Endothelial cell of umbilical vein (primary cell): ENCODE measurements at places on chromosomes 7 and 10. TPM values are rescaled to one million over a fixed set of nuclear protein-coding genes. Genes with fewer than 3 reads are reported as not detected.

DNA sequence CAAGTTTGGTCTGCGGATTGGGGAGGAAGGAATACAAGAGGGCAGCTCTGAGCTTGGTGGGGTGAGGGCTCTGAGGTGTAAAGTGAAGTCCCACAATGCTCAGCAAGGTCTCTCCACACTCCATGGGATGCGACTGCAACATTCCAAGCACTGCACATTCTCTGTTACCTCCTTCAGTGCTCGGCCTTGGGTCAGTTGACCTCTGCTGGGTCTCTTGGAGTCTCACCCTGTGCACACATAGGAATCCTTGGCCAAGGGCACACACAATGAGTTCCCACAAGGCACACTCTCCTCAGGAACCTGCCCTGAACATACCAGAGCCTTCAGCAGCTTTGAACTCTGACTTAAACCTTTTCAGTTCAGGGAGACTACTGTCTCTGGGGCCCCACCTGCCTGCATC, 2.4 kb upstream of the WDFY4 start:
- DNase-seq, result no peak

- no peak for DNase-seq
These were observed 35.0 kb upstream of the DGKI start for GRCh38 chr7:137881607-137882260.

- DNase-seq, result no peak
These were observed 298.2 kb upstream of the LRGUK start for GRCh38 chr7:133828906-133829305.

DNA sequence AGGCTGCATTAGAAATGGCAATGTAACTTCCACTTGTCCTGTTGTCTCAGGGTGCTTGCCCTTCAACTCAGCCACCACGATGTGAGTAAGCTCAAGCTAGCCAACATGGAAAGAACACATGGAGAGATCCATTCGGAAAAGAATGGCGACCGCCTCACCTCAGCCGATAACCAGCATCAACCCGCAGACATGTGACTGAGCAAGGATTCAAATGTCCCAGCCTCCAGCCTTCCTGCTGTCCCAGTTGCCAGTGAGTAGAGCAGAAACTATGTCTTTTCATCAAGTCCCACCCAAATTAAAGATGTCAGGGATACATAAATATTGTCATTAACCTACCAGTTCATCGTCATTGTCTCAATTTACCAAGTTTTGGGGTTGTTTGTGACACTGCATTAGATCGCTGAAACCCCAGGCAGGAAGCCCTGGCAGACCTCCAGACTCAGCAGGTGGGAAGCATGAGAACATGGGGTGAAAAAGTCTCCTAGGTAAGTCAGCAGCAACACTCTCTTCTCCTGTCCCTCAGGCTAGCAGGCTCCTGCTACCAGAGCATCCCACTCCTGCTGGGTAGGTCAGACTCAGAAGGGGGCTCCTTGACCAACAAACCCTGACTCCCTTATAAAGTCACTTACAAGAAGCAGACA, 67.0 kb downstream of the OSBPL3 start:
- DNase-seq, result no peak

DNA sequence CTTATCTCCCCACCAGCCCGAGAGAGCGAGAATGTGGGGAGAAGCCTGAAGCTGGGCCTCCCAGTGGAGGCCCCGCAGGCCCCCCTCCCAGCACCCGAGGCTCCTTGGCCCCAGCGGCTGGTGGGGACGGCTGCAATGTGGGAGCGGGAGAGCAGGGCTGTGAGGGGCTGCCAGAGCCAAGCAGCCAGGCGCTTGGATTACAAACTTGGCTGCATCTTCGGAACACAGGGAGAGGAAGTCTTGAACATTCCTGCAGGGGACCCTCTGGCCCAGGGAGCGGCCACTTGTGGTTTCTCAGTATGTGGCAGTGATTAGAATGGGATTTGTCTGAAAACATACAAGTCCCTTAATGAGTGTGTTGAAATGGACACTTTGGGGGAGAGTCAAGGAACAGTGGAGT, 23.2 kb downstream of the ELN start:
- no peak for DNase-seq

DNA sequence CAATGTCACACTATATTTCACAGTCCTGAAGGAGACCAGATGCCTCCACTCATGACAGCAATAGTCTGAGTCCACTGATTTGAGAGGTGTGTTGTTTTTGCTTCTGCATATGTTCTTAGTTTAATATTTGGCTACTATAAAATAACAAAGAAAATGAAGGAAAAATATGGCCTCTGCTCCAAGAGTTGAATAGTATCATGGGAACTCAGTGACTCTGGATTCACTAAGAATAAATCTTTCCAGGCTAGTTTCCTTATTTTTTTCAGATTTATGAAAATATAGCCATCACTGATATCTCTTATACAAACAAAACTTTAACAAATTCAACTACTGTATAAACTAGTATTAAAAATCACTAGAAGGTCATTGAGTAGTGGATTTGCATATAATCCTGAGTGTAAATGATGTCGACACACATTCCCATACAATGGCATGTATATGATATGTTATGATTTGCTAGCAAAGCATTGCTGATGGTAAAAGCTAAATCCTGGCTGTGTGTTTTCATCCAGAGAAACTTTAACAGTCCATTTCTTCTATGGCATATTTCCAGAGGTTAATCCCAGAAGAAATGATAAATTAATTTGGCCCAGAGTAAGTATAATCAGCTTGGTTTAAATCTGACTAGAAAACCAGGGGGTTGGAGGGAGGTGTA, 66.0 kb upstream of the VIPR2 start:
- no peak for DNase-seq

DNA sequence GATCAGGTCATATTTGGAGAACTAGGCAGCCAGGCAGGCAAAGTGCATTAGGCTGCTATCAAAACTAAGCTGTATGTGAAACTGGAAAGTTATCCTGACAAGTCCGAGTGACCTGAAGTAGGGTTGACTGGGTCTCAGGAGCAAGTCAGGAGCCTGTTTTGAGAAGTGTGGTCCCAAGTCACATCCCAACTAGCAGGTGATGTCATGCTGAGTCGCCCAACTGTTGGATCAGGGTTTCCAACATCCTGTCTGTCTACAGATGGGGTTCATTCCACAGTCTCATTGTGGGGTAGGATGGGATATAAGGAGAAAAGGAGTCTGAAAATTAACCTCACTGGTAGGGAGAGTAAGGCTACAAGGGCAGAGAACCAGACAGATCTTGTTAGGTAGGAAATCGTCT, 27.0 kb downstream of the SLC26A4 start:
- DNase-seq, result peak; percentile 12

GRCh38 chr10:36634916-36635315, 490.5 kb upstream of the ANKRD30A start:
- DNase-seq, result peak; percentile 64

DNA sequence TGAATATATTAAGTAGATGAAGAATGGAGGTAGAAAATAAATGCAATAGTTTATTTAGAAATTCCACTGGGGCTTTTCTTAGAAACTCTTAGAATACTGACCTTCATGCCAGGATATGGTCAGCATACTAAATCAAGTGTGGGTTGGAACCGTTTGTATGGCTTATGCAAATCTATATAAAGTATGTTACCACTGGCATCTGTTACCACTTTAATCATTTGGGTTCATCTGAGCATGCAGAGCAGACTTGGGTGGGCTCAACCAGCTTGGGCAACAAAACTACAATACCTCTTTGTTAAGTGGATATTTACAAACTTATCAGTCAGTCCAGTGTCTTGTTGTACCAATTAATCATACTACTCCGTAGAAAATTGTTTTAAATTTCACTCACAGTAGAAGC, 125.8 kb downstream of the CRPPA start:
- DNase-seq, result no peak

- DNase-seq, result peak; percentile 49
These were observed 988 bp upstream of the EN2 start for GRCh38 chr7:155456738-155457543.

GRCh38 chr7:144414815-144415214, 11.3 kb upstream of the NOBOX start:
- DNase-seq, result no peak

GRCh38 chr10:43308986-43309385, 42.1 kb upstream of the RASGEF1A start:
- DNase-seq, result no peak

DNA sequence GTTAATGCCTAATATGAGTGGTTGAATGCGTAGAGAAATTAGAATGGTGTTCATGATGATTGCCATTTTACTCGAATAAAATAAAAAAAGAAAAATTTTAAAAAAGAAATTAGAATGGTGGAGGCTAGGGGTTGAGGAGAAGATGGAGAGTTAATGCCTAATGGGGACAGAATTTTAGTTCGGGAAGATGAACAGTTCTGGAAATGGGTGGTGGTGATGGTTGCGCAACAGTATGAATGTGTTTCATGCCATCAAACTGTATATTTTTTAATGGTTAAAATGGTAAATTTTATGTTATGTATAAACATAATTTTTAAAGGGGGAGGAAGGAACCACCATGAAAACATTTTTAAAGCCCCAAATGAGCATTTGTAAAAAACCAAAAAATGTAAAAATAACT, 140.1 kb upstream of the AGK start:
- no peak for DNase-seq

- no peak for DNase-seq
These were observed 3.4 kb upstream of the IL6 start for GRCh38 chr7:22723637-22724036.

- DNase-seq, result no peak
These were observed 1.9 kb downstream of the VWC2 start for GRCh38 chr7:49775065-49775948.

DNA sequence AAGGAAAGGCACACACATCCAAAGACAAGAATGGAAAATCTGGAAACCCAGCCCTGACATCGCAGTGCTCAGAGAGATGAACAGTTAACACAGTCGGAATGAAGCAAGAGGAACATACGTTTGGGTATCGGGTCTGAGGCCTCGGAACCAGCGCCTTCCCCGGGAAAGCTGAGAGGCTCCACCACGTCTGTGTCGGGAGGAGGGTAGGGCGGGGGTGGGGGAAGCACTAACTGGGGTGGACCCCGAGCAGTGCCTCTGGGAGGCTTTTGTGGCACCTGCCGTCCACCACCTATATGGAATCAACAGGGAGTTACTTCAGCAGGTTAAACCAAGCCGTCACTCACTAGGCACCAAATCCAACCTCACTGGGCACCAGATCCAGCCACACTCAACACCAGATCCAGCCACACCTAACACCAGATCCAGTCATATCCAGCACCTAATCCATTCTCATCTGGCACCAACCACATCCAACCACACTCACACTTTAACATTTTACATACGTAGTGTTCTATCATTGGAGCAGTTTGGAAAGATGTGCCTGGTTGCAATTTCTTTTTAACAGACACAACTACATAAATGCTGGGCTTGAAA, 233.6 kb downstream of the COBL start:
- no peak for DNase-seq

DNA sequence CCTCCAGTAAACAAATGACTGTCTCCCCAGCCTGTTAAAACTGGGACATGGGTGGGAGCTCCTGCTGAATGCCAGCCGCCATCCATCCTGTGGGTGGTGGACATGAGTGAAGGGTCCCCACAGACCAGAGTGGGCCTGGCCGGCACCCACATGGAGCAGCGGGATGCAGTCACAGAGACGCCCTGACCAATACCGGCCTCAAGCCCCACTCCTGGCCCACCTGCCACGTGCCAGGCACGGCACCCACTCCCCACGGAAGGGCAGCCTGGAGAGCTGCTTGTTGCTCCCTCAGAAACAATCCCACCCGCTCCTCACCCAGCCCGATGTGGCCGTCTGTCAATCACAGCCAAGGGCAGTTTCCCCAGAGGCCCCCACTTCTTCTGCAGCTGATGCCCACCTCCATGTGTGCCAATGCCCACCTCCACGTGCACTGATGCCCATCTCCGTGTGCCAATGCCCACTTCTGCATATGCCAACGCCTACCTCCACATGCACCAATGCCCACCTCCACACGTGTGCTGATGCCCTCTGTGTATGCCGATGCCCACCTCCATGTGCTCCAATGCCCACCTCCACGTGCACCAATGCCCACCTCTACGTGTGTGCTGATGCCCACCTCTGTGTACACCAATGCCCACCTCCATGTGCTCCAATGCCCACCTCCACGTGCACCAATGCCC, 42.8 kb upstream of the DNAAF5 start:
- no peak for DNase-seq

DNA sequence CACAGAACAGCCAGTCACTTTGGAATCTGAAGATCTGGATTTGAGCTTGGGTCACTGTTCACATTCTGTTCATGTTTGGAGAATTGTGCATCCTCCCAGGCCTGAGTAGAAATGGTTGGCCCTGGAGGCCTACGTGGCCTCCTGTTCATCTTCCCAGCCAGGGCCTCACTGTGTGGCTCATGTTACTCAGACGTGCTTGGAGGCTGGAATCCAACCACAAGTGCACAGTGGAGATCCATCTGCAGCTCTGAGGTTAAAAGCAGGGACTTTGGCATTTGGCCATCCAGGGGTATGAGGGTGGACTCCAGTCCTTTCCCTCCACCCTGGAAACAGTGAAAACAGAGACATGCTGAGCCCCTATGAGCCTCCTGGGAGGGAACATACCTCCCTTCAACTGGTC, 709.0 kb upstream of the IGFBP3 start:
- DNase-seq, result no peak

DNA sequence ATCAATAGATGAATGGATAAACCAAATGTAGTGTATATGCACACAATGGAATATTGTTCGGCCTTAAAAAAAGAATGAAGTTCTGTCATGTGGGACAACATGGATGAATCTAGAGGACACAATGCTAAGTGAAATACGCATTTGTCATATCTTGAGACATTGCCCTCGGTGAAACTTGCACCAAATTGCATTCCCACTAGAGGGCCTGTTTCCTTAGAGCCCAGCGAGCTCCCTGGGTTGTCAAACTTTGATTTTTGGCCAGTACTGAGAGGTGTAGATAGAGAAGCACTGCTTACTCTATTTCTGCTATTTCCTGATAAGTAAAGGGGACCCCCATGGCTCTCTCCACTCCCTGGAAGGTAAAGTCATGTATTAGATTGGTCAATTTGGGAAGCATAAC, 157.1 kb downstream of the GPAM start:
- DNase-seq, result no peak

TMEM270 gene
- not detected in 2 replicates for total RNA-seq

PNLIPRP2 gene
- not detected in 2 replicates for total RNA-seq

TWIST1 gene
- not detected in 2 replicates for total RNA-seq

OR2A5 gene
- total RNA-seq, result not detected in 2 replicates

UPK3B gene
- total RNA-seq, result 0.77 and 0.97 TPM in 2 replicates

SLC18A2 gene
- total RNA-seq, result not detected in 2 replicates

TFEC gene
- 7.9 TPM in 2 replicates for total RNA-seq

WEE2 gene
- not detected in 2 replicates for total RNA-seq

CALU gene
- 254 and 257 TPM in 2 replicates for total RNA-seq

INMT gene
- total RNA-seq, result not detected in 2 replicates

CHST15 gene
- 23.1 and 29.2 TPM in 2 replicates for total RNA-seq

ABLIM1 gene
- 111 and 128 TPM in 2 replicates for total RNA-seq

TMEM130 gene
- not detected in 2 replicates for total RNA-seq

MYL10 gene
- total RNA-seq, result not detected in 2 replicates
